ENCODE measurements at places on chromosomes 4 and X. TPM values are rescaled to one million over a fixed set of nuclear protein-coding genes. Genes with fewer than 3 reads are reported as not detected.

DGKK gene
- not detected for total RNA-seq

ADAM29 gene
- not detected for total RNA-seq

DNA sequence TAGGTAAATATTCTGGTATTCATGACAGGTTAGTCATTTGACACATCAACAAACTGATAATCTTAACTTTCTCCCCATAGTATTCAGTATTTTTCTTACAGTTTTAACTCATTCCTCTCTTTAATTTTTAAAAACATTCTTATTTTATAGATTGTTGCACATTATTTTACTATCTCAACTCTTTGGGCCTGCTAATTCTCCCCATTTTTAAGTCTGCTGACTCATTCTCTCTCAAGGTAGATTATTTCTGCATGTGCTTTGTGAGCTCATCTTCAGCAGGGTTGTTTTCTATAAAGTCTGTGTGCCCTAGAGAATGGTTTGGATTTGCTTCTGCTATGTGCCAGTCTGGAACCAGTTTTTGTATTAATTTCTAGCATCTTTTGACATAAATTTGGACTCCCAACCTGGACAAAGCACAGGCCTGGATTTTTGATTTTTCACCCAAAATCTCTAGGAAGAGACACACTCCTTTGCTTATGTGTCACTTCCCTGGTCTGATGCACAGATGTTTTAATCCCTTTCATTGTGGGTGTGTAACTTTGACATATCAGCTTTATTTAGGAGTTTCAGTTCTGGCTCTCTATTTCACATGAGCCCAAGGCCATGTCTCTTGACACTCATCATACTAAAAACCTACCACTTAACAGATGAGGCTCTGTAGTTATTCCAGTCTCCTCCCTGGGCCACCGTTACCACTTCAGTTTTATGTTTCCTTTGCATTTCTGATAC, 194.3 kb upstream of the PGRMC2 start:
- DNase-seq, result no peak

DNA sequence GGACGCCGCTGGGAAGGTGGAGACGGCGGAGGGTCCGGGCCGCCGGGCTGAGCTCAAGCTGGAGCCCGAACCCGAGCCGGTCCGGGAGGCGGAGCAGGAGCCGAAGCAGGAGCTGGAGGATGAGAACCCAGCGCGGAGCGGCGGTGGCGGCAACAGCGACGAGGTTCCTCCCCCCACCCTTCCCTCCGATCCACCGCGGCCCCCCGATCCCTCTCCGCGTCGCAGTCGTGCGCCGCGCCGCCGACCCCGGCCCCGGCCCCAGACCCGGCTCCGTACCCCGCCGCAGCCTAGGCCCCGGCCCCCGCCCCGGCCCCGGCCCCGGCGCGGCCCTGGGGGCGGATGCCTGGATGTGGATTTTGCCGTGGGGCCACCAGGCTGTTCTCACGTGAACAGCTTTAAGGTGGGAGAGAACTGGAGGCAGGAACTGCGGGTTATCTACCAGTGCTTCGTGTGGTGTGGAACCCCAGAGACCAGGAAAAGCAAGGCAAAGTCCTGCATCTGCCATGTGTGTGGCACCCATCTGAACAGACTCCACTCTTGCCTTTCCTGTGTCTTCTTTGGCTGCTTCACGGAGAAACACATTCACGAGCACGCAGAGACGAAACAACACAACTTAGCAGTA, 483 bp downstream of the USP27X start:
- no peak for DNase-seq

- no peak for DNase-seq
Observed at GRCh38 chrX:129771266-129771995, 8.3 kb upstream of the SASH3 start.

GRCh38 chrX:38989076-38989475, 187.8 kb downstream of the MID1IP1 start:
- no peak for DNase-seq

DNA sequence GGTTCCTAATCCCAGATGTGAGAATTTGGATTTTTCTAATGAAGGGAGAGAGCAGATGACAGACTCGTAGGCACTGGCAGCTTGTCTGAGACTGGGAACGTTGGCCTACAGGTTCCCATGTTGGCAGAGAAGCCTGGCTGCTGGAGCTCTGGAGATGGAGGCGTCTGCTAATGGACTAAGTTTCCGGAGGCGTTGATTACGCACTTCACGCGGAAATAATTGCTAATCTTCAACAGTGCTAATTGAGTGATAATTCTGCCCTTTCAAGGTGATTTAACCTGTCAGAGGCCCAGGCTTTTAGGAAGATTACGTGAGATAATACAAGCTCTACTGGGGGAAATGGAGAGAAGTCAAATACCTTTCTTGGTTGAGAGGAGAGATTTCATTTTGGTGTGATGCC, 77.4 kb downstream of the PSAPL1 start:
- no peak for DNase-seq

DNA sequence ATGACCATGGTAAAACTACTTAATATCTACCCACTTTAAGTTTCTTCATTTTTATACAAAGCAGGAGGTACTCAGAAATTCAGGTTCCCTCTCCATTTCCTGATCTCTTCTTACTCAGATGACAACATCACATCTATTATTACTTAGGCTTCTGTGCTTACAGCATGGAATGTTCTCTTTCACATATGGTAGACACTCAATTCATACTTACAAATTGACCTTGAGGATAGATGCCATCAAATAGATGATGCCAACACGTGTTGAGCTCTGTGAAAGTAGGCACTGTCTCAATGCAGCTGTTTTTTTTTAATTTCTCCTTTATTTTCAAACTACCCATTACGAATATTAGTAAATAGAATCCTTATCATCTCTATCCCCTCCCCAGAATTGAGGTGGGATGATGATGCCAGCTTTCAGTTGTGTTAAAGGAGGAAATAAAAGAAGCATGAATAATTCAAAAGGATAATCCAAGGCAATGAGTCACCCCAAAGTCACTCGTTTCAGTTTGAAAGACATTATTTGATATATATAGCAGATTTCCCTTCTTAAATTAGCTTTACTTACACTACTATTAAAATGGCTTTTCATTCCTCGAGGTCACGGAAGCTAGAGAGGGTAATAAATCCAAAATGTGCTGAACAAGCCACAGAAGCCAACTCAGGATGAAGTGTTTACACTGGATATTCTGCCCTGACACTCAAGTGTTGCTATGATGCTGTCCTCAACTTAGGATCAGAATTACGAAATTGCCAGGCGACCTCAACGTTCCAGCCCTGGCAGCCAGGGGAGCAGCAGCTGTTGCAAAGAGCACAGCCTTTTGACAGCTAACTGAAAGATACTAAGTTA, 124.2 kb upstream of the EOLA2 start:
- no peak for DNase-seq

DNA sequence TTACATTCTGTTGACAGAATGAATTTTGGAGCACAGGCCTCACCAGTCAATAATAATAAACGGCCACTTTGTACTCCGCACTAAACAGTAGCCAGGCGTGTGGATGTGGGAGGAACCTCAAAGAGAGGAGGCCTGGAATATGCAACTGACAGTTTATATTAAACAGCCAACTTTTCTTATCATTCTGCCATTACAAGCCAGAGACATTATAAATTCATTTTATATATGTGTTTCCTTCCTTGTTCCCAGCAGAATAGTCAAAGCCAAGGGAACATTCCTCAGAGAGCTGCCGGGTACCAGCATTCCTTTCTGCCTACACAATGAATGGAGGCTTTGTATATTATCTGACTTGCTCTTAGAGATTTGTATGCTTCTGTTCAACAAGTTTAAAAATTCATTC, 436.5 kb upstream of the FTHL17 start:
- DNase-seq, result no peak

GRCh38 chrX:77398330-77398954, 48.7 kb upstream of the FGF16 start:
- DNase-seq, result no peak
